ENCODE measurements at places on chromosomes 2 and 18.

- no peak for DNase-seq
These were observed 14.2 kb downstream of the PMS1 start for GRCh38 chr2:189798312-189799029.

GRCh38 chr18:42025491-42025890 is 70.5 kb downstream of the PIK3C3 start:
- no peak for DNase-seq

- no peak for DNase-seq
These were observed 226.3 kb downstream of the CDCA7 start for GRCh38 chr2:173580956-173581355.

DNA sequence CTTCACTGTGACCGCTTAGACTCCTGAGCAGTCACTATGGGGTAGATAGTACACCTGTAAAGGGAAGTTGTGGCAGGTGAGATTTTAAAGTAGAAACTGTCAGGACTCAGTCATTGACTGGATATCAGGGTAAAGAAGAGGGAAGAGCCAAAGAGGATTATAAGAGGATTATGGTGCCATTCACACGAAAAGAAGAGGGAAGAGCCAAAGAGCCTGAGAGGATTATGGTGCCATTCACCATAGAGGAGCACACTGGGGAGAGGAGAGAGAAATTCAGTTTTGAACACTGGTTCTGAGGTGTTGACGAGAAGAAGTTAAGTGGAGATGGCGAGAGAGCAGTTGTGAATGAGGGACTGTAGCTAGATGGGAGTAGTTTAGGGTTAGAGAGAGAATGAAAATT is 16.9 kb upstream of the KCNJ13 start:
- no peak for DNase-seq

DNA sequence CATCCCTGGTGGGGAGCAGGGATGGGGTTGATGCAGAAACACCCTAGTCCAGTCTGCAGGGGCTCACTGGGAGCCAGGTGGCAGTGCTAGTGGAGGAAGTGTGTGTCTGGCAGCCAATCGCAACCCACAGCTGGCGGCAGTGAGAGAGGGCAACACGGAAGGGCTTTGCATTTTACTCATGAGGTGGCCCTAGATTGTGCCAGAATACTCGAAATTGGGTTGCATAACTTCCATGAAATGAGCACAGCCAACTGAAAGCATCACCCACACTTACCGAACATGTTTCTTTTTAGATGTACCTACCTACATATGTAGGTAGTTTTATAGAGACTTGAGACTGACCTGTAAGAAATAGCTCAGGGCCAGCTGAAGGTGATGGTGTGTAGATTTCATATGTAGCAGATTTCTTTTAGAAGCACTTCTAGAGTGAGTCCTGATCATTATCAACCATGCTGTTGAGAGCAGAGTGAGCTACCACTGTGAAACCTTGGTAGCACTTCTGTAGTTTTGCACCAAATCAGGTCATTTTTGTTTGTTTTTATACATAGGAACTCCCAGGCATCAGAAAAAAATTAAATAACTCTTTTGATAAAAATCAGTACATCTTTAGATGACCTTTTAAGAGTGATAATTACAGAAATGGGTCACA is 13.0 kb downstream of the IL18R1 start:
- DNase-seq, result no peak

DNA sequence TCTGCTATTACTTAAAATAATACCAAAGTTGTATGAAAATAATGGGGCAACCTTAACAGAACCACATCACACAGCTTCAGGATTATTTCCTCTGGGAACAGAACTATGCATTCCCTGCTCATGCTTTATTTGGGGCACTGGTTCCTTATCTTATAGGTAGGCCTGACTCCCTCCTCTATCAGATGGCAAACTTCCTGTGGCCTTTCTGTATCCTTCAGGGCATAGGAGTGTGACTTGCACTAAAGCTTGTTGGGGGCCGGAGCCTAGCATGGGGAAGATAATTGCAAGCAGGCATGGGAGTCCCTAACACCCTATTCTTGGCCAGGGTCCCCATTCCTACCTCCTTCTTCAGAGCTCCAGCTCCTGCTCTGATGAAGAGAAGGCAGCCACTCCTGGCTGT is 167.2 kb upstream of the SERTAD2 start:
- no peak for DNase-seq

- DNase-seq, result no peak
These were observed 4.8 kb upstream of the POU3F3 start for GRCh38 chr2:104849101-104849500.

DNA sequence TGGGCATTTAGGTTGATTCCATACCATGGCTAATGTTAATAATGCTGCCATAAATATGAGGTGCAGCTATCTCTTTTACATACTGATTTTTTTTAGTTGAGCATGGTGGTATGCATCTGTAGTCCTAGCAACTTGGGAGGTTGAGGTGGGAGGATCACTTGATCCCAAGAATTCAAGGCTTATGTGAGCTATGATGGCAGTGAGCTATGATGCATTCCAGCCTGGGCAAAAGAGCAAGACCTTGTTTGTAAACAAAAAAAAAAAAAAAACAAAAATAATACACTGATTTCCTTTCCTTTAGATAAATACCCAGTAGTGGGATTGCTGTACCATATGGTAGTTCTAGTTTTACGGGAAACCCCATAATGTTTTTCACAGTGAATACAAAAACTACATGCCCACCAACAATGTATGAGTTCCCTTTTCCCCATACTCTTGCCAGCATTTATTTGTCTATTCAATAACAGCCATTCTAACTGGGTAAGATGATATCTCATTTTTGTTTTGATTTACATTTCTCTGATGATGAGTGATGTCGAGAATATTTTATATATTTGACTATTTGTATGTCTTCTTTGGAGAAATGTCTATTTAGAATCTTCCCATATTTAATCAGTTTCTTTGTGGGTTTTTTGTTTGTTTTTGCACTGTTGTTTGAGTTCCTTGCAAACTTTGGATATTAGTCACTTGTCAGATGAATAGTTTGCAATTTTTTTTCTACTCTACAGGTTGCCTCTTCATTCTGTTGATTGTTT is 281.0 kb upstream of the KYNU start:
- no peak for DNase-seq

DNA sequence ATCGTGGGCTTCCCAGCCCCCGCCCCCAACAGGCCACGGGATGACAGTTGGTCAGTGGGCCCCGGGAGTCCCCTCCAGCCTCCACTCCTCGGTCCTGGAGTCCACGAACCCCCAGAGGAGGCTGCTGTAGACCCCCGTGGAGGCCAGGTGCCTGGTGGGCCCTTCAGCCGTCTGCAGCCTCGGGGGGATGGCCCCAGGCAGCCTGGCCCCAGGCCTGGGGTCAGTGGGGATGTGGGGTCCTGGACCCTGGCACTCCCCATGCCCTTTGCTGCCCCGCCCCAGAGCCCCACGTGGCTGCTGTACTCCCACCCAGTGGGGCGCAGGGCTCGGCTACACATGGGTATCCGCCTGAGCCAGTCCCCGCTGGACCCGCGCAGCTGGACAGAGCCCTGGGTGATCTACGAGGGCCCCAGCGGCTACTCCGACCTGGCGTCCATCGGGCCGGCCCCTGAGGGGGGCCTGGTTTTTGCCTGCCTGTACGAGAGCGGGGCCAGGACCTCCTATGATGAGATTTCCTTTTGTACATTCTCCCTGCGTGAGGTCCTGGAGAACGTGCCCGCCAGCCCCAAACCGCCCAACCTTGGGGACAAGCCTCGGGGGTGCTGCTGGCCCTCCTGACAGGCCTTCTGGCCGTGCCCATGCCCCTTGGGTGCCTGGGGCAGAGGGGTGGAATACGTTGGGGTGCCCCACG is 7.6 kb downstream of the NEU4 start:
- peak; percentile 6 for DNase-seq

DNA sequence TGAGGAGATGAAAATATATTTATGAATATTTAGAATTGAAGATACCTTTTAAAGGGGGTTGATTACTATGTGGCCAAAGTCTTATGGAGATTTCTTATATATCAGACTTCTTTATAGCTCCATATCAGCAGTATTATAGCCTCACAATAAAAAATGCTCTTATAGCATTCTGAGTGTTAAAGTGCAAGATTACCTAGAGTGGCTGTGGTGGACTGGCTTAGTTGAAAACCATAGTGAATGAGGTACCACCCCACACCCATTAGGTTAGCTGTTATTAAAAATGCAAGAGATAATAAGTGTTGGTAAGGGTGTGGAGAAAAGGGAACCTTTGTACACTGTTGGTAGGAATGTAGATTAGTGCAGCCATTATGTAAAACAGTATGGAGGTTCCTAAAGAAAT is 39.7 kb downstream of the NCOA1 start:
- no peak for DNase-seq

DNA sequence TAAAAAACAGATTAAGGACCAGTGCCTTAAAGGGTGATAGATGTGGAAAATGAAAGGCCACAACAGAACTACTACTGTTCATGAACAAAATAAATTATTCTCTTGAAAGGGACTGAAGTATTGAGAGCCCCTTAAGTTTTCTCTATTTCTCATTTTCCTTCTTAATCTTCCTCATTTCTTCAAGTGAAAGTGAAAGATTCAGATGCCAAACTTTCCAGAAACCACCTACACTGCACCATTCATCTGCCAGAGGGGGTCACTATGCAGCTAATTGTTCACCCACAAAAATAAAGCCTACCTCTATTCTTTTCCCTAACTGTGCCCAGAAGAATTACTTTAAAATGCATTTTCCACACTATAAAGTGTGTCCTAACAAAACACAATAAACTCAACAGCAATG is 140.1 kb downstream of the NR4A2 start:
- no peak for DNase-seq

- no peak for DNase-seq
These were observed 77.6 kb downstream of the MAP4K4 start for GRCh38 chr2:101775092-101775491.

DNA sequence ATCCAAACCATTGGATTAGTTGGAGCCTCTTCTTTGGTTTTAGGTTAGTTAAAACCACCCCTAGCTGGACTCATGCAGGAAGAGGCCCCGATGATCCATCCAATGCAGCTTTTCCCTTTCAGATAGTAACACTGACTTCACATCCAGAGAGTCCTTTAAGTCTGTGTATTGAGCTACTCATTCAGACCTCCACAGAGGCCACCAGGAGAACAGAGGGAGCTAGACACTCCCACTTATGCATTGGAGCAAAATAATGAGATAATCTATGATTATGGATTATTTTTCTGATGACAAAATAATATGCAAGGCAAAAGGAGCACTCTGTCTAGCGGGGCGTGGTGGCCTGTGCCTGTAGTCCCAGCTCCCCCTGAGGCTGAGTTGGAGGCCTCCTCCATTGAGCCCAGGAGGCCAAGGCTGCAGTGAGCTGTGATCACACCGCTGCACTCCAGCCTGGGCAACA is 1.6 kb upstream of the ROCK2 start:
- DNase-seq, result no peak

DNA sequence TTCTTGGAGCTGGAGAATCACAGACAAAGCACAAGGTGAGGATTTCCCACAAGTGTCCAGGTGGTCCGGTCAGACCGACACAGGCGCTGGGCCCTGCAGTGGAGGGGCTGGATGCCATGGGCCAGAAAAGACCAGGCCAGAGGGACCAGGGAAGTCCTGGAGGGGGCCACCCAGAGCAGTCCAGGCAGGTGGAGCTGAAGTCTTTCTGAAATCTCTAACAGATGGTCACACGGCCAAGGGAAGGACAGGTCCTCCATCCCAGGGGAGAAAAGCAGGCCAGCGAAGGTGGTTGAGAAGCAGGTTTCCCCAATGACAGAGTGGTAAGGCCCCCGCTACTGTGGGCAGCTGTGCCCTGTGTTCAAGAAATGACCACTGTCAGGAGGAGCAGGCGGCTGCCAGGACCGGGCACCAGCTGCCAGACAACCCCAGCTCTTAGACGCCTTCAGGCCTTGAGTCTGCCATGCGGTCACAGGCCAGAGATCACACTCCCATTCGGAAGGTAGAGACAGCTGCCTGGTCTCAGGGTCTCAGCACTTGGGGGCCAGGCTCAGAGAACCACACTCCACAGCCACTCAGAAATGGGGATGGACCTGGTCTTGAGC is 25.9 kb downstream of the HS1BP3 start:
- DNase-seq, result no peak

GRCh38 chr18:57836557-57836956 is 33.4 kb upstream of the ATP8B1 start:
- DNase-seq, result no peak

GRCh38 chr2:148660999-148661398 is 16.4 kb downstream of the EPC2 start:
- no peak for DNase-seq

DNA sequence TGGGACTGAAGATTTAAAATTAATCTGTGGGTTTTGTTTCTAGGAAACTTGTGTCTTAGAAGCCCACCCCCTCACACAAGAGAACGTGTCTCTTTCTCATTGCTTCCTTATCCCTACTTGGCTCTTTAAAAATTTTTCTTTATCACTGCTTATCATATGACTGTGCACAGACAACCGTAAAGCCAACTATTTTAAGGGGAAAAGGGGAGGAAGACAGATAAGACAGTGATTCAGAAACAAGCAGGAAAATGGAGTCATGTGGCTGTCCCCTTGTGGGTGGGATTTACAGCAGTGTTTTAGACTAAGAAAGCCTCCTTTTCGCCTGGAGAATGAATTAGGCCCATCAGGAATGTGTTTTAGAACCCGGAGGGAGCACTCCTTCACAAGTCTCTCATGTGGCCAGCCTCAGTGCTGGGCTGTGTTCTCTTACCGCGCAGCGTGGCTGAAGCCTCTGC is 17.6 kb downstream of the PRKCE start:
- DNase-seq, result no peak

DNA sequence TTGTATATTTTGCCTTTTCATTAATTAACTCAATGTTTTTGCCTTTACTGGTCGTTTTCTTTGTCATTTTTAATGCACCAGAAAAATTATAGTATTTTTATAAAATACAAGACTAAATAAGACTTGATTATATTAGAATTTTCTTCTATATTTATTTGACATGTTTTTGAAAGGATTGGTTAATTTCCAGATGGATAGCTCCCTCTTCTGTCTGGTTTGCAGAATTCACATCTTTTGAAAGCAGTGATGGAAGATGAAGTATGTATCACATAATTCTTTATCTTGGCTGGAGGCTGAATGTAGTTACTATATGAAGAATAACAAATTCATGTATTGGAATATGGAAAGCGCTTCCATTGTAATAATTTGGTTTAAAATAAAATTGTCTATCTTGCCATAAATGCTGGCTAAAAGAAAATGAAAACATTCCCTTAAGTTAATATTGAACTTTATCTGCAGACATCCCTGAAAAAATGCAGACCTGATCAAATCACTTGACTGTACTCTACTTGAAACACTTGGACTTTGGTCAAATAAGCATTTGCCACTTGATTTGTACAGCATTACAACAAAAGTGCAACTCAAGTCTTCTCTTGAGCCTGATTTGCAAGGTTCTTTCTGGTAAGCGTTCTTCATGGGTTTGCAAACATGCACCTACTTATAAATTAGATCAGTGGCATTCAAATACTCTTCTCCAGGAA is 86.3 kb upstream of the EFEMP1 start:
- no peak for DNase-seq

GRCh38 chr18:74407888-74408287 is 49.2 kb downstream of the DIPK1C start:
- DNase-seq, result no peak

DNA sequence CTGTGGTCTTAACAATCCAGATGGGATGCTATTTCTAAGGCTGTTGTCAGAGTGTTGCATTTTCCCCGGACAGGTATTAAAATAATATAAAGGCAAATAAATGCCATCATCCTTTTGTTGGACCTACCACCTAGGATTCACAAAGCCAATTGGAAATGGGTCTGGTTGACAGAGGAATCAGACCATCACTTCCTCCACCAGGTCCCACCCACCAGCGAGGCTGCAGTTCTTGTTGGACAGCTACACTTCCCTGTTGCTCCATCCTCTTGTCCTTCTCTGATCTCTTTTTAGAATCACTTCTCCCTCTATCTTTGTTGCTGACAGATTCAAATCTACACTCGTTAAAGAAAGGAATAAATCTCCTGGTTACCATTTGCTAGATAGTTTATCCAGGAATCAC is 1.1 kb downstream of the TMEM169 start:
- DNase-seq, result peak; percentile 17
